Breast epithelium (tissue), 4 donors: ENCODE measurements at places on chromosomes 16 and 17.

DNA sequence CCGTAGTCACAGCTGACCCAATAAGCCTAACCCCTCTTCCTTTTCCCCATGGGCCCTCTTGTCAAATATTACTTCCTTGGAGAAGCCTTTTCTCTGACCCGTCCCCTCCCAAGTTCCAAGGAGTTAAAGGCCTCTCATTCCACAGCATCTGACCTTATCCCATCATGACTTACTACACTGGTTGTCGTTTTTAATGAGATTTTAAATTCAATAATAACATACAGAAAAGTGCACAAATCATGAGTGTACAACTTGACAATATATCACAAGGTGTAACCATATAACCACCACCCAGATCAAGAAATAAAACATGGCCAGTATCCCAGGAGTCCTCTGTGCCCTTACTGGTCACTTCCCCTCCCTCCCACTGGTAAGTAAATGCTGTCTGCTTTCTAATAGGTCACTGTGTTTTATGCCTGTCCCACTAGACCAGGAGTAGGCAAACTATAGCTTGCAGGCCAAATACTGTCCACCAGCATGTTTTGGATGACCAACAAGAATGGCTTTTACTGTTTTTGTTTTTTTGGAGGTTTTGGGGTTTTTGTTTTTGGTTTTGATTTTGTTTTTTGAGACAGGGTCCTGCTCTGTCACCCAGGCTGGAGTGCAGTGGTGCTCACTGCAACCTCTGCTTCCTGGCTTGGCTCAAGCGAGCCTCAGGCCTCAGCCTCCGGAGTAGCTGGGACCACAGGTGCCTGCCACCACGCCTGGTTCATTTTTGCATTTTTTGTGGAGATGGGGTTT lies 1.2 kb upstream of the FDXR start:
- no peak for DNase-seq

- DNase-seq: no peak
These were observed 12.0 kb downstream of the CPSF4L start for GRCh38 chr17:73249700-73250099.

DNA sequence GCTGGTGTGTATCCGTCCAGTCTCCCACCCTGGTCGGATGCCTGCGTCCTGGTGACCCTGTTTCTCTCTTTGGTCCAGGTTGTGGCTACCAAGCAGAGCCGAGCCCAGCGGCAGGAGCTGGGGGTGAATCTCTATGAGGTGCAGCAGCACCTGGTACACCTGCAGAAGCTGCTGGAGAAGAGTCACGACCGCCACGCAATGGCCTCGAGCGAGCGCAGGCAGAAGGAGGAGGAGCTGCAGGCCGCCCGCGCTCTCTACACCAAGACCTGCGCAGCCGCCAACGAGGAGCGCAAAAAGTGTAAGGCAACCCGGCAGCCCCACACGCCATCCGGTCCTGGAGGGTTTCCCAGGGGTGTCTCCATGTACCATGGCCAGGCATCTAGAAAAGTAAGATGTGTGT lies 13.5 kb downstream of the CCDC40 start:
- DNase-seq: no peak

- DNase-seq: no peak
These were observed 88.2 kb downstream of the STX8 start for GRCh38 chr17:9487406-9487805.
